ENCODE measurements at places on chromosomes 2 and 18. TPM values are rescaled to one million over a fixed set of nuclear protein-coding genes. Genes with fewer than 3 reads are reported as not detected.

Gene ASB18
- total RNA-seq = 11.3 TPM

Gene LYPD1
- not detected for total RNA-seq

Gene NDC80
- 0.55 TPM for total RNA-seq

Gene UNC80
- 0.03 TPM for total RNA-seq

Gene CRYGC
- total RNA-seq = not detected

Data from left ventricle myocardium inferior (tissue), 1 donor.